Activated CD4-positive, alpha-beta T cell treated with anti-CD3 and anti-CD28 coated beads for 48 hours (primary cell): ENCODE measurements at places on chromosomes 11 and 22.

DNA sequence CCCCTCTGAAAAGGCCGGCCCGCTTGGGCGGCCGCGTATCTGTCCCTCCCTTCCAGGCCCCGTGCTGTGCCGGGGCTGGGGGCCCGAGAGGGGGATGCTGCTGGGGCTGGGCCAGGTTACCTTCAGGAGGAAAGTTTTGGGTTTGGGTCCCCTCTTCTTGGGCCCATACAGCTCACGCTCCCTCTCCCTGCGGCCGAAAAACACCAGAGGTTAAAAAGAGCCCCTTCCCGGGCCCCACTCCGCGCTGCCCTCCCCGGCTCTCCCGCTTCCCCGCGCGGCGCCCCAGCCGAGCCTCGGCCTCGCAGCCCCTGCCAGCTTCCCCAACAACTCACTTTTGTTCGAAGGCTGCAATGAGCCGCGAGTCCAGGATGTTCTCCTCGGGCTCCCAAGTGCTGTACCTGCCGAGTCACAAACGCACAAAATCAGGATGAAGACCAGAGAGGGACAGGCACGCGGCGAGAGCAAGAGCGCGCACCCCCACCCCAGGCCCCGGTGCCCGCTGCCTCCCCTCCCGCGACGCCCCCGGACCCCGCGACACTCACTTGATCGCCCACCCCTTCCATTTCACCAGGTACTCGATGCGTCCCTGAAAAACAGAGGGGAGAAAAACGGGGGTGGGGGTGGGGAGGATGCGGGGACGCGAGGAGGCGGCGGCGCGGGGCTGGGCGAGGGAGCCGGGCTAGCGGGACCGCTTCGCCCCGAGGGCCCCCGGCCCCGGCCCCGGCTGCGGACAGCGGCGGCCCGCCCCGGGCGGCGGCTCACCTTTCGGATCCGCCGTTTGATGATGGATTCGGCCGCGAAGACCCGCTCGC, 450 bp downstream of the CBX6 start:
- peak; percentile 46 for DNase-seq

DNA sequence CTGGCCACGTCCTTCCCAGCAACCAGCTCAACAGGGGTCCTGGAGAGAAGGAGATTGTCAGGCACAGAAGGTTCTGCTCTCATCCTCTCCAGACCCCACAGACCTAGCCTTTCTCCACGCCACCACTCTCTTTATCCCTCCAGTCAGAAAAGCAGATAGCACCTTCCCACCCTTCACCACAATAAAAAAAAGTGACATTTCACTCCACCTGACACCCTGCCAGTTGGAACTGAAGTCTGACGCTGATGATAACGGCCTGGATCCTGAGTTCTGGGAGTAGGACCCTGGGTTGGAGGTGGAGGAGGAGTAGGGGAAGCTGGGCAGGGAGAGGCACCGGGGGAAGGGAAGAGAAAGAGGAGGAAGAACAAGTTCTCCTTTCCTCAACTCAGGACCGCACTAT, 127.5 kb upstream of the ANO1 start:
- DNase-seq, result no peak

DNA sequence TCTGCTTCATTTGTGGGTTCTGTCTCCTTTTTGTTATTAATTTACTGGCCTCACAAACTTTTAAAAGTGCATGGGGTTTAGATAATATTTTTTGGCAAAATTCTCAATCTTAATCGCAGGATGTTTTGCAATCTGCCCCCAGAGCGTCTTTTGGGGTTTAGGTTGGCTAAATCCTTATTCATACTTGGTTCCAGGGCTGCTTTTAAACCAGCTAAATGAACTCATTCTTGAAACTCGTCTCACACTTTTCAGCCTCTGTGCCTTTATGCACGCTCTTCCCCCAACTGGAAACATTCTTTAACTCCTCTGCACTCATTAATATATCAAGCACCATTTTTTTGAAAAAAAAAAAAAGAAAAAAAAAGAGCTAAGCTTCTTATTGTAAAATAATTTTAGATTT, 131.7 kb downstream of the KIF18A start:
- DNase-seq, result no peak

- DNase-seq, result no peak
These were observed 23.8 kb downstream of the BRD1 start for GRCh38 chr22:49803737-49804375.

DNA sequence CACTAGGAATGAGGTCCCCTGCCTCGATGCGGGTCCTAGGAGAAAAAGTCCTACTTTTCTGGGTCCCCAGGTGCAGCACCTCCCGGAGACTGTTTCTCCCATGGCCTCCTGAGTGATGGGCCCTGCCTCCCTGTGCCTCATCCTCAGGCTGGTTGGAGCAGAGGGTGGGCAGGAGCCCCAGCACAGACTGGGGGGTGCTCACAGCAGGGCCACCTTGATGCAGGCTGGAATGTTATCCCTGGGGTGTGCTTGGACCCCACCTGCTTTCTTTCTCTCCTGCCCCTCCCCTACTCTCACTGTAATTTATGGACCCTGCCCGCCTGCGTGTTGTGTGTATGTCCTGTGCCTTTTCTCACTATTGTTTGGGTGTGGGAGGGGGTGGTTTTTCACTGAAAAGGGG, 8.1 kb downstream of the SHISA8 start:
- no peak for DNase-seq

GRCh38 chr22:17861909-17862308, 87.6 kb upstream of the BID start:
- no peak for DNase-seq

DNA sequence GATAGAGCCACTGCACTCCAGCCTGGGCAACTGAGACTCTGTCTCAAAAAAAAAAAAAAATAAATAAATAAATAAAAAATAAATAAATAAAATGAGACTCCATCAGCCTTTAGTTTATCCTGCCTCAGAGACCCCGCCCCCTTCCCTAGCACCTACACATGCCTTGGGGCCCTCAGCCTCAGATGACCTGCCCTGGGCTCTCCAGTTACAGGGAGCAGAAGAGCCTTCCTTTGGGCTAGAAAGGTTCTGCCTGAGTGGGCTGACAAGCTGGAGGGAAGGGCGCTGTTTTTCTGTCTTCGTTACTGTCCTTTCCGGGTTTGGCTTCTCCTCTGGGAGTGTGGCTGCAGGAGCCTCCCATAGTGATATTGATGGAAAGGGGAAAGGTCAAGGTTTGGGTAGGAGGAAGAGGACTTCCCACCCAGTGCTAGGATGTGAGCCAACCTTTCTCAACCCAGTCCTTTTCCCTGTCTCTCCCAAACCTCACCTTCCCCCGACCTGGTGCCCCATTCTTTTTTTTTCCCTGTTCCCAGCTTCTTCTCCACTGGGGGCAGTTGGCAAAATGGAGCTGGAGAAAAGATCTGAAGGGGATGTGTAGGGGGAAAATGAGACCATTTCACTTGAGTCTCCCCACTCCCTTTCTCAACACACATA, 1.5 kb upstream of the SF3B2 start:
- no peak for DNase-seq

GRCh38 chr11:85951049-85951405, 95.8 kb downstream of the CCDC83 start:
- DNase-seq, result no peak

DNA sequence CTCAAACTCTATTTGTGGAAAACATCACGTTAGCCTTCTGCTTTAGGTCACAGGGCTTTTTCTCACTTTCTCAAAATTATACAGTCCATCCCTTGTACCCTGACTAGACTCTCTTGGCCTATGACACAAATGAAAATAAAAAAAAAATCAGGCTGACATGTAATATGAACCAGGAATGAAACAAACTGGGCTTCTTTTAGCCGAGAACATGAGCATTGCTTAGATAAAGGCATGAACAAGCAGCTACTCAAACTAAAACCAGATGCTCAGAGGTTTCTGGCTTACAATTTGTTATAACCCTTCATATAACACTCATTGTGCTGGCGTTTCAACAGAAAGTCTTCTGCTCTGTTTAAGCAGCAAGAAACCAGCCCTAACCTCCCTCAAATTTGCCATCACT, 265.5 kb upstream of the NARS2 start:
- DNase-seq, result no peak

GRCh38 chr11:125300791-125301218, 136.3 kb downstream of the PKNOX2 start:
- DNase-seq, result no peak

- DNase-seq, result no peak
These were observed 37.9 kb downstream of the B3GAT1 start for GRCh38 chr11:134374171-134374570.

DNA sequence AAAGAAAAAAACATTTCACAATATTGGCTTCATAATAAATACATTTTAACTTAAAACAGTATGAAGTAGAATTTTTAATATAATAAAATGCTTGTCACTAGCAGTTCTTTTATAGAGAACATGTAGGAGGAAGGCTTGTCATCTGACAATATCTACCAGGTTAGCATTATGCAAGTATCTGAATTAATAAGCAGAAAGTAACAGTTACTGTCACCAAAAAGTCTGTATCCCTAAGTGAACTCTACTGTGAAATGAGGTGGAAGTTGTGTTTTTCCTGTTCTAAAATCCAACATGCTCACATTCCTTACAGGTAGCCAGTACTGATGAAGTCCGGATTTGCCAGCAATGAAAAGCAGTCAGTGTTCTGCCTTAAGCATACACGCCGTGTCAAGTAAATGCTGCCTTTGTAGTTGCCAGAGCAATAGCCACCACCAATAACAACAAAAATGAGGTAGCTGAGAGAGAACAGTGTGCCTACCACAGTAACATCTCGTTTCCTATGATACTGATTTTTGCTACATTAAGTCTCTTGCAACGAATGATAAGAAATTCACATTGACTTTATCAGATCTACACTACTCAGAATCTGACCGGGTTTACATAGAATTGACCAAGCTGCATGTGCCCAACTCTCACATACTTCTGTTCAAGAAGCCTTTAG, 95.5 kb downstream of the SIK3 start:
- no peak for DNase-seq

GRCh38 chr11:1290052-1291040, 19.1 kb downstream of the TOLLIP start:
- no peak for DNase-seq
